MG63 (cell line): ENCODE measurements at places on chromosomes 6 and 20. TPM values are rescaled to one million over a fixed set of nuclear protein-coding genes. Genes with fewer than 3 reads are reported as not detected.
A peak's percentile ranks its signal among the peaks of the same experiment; 100 is the strongest.

DNA sequence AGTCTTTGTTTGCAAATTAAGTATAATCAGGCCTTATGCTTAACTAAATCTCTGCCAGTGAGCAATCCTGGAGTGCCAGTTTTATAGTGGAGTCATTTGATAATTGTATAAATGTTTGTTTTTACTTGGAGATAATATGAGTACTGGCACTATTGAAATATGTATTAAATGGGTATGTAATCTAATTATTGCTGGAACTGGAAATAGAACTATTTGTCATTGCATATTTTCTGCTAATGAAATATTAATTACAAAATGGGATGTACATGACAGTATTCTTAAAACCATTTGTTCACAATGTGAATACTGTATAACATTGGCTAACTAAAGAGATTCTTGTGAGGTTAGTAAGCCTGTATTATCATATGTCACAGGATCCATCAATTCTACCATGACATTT, 20.5 kb upstream of the LMBRD1 start:
- no peak for DNase-seq

MAS1 gene
- not detected in 2 replicates for total RNA-seq

GRCh38 chr6:21128601-21129000, 464.9 kb upstream of the SOX4 start:
- DNase-seq: no peak

TTLL9 gene
- not detected in 2 replicates for total RNA-seq

MYLK4 gene
- not detected in 2 replicates for total RNA-seq

GRCh38 chr6:127277878-127278843, 11.5 kb downstream of the RNF146 start:
- no peak for DNase-seq

GRCh38 chr6:53437557-53438202, 88.9 kb upstream of the ELOVL5 start:
- peak; percentile 46 for DNase-seq

DNA sequence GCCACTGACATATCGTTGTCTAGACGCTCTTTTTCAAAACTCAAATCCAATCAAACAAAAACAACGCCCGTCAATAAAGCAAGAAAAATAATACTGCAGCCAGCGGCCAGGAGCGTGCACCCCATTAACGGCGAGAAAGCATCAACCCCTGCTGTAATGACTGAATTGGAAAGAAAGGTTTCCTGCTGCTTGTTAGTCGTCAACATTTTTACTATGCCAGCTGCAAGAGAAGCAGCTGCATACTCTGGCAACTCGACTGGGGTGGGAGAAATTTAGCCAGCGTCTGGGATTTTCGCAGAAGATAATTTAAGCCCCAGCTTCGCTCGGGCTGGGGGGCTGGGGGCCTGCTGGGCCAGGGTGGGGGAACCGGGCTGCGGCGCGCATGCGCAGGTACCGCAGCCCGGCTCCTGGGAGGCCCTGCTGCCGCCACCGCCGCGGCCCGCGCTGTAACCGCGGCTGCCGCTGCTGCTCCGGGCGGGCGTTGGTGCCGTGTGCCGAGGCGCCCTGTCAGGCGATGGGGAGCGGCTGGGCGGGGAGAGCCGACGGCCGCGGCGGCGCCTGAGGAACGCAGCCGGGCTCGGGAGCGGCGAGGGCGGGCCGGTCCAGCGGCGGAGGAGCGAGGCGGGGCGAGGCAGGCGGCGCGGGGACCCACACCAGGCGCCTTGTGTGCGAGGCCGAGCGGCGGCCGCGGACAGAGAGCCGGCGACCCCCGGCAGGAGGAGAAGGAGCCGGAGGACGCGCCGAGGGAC, 732 bp upstream of the STXBP5 start:
- DNase-seq: peak; percentile 68

EPM2A gene
- total RNA-seq: 3.0 and 8.5 TPM in 2 replicates

- no peak for DNase-seq
Measured at GRCh38 chr6:75619230-75619899, 17.7 kb downstream of the SENP6 start.

GRCh38 chr6:120918137-120918536, 416.1 kb downstream of the TBC1D32 start:
- no peak for DNase-seq

DNA sequence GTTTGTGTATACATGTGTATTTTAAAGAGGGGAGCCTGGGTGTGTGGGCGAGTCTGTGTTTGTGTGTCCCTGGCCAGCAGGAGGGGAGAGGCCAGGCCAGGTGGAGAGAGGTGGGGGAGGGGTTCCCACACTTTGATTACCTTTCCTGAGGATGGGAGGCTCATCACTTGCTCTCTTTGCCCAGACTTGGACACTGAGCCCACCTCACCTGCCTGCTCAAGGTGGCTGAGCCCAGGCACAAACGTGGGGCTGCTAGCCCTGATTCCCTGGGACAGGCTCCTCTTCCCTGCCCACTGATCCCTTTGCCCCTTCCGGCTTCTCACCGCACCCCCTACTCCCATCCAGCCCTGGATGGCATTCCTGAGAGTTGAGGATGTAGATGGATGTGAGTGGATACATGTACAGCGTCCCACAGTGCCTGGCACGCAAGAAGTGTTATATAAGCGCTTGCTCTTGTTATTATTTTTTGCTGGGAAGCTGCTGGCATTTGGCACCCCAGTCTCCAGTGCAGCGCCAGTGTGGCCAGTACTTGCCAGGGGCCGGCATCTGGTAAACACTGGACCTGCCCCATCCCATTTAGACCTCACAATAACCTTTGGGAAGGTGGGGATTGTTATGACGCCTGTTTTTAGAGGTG, 2.7 kb downstream of the CEBPB start:
- DNase-seq: peak; percentile 73

DNA sequence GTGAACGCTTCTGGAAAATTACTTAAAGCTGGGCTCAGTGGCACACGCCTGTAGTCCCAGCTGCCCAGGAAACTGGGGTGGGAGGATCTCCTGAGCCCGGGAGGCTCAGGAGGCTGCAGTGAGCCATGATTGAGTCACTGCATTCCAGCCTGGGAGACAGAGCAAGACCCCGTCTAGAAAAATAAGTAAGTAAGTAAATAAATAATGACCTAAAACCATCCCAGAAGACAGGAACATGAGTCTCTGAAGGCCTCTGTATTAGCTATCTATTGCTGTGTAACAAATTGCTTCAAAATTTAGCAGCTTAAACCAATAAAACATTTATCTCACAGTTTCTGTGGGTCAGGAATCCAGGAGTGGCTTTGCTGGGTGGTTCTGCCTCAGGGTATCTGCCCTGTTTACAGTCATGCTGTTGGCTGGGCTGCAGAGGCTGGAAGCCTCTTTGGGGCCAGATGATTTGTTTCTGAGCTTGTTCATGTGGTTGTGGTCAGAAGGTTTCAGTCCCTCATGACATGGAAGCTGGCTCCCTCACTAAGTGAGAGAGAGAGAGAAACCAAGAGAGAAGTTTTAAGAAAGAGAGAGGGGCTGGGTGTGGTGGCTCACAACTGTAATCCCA, 48.4 kb upstream of the NCOA3 start:
- DNase-seq: peak; percentile 92

NMBR gene
- not detected in 2 replicates for total RNA-seq

FOXS1 gene
- total RNA-seq: 0.07 TPM in 1 of 2 replicates, not detected in the other

- no peak for DNase-seq
Measured at GRCh38 chr6:136959471-136959891, 37.4 kb downstream of the SLC35D3 start.

SCRT2 gene
- total RNA-seq: not detected in 2 replicates
